ENCODE measurements at places on chromosomes 2 and 18.

GRCh38 chr2:183998797-183999190 lies 599.5 kb upstream of the ZNF804A start:
- DNase-seq, result no peak

DNA sequence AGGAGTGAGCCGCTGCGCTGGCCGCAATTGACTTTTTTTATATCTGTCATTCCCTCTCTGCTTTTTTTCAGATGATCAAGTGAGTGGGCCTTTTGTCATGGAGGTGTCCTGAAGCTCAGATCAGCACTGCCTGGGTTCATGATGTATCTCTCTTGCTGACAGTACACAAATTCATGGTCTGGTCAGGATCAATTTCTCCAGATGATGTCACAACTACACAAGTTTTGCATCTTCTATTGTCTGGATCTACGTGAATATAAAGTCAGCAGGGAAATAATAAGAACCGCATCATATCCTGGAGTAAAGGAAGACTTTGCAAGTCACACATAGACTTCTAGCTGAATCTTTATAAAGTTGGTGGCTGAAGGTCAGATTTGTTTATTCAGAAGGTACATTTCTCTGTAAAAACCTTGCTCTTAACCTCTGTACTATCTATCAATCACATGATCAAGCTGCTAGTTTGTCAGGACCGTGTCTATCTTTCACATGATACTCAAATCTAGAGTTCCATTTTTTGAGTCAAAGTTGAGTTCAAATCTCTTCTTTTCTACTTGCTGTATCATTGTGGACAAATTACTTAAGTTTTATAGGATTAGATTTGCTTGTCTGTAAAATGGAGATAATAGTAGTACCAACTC lies 13.1 kb upstream of the CD28 start:
- DNase-seq, result no peak

GRCh38 chr18:23956483-23956882 lies 58.1 kb upstream of the TTC39C start:
- DNase-seq, result no peak

- peak; percentile 27 for DNase-seq
Observed at GRCh38 chr18:58135701-58136331, 91.8 kb downstream of the NEDD4L start.

DNA sequence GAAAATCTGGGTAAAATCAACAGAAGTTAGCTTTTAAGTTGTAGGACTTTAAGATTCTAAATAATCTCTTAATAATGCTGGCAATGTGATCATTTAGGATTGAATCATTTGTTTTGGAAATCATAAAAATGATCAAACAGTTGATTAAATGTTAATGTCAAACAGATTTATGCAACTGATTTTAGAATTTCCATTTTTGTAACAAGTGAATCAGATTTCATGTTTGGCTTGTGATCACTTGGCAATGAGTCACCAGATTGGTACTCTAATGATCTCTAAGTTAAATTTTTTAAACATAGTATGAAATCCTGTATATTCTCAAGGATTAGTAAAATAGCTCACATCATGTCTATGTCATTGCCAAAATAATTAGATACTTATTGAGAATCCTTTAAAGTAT lies 50.1 kb upstream of the UNC80 start:
- DNase-seq, result no peak

DNA sequence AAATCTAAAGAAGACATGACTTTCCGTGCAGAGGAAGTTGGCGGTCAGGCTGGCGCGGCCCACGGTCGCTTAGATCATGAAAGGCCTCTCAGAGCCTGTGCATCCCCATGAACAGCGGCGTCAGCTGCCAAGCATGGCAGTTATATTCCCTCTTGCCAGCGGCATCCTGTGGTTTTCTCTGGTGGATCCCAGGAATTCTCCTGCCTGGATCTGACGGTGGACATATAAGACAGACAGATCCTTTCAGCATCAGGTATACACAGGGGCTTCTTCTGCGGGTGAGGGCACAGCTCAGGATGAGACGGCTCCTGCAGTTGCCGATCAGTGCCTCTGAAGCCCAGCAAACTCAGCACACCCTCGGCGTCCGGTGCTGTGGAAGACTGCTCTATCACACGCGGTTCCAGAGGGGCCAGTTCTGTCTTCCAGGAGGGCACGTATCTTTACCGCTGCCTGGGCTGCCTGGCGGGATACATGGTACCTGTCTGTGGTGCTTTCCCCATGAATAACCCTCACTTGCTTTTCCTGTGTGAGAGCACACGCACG lies 157.8 kb downstream of the LDLRAD4 start:
- DNase-seq, result peak; percentile 41

GRCh38 chr2:184556639-184557038 lies 41.7 kb upstream of the ZNF804A start:
- DNase-seq, result no peak

GRCh38 chr2:191483117-191483516 lies 194.8 kb upstream of the NABP1 start:
- DNase-seq, result no peak

- no peak for DNase-seq
Observed at GRCh38 chr2:189533288-189534035, 47.1 kb downstream of the SLC40A1 start.

DNA sequence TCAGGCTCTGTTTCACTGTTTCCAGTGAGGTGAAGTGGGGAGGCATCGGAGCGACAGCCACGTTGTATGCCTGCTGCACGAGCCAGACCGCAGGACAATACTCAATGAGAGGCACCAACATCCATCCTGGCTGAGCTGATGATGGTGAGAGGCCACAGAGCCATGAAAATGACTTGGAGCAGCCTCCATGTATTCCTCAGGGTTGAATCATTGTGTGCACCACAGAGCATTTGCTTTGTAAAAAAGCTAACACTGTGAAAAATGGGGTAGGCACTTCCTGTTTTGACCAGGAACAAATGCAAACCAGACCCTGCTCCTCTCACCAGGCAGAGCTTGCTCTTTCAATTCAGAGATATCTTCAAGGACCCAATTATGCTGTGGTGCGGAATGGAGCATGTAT lies 87.2 kb downstream of the LPIN1 start:
- DNase-seq, result no peak

DNA sequence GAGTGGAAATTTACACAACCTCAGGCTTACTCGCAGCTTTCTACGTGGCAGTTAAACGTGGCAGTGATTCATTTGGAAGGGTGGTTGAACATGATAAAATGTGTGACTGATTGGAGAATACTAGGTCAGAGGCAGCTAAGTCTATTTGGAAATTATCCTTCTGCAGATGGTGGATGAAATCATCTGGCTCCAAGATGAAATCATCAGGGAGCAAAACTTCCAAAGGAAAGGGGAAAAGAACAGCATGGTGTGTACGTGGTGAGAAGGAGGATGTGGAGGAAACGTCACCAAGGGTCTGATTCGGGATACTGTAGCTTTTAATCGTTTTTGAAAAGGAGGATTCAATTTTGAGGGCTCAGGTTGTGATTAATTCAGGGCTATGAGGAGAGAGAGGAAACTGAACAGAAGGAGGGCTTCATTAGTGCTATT lies 47.9 kb downstream of the COL3A1 start:
- no peak for DNase-seq

DNA sequence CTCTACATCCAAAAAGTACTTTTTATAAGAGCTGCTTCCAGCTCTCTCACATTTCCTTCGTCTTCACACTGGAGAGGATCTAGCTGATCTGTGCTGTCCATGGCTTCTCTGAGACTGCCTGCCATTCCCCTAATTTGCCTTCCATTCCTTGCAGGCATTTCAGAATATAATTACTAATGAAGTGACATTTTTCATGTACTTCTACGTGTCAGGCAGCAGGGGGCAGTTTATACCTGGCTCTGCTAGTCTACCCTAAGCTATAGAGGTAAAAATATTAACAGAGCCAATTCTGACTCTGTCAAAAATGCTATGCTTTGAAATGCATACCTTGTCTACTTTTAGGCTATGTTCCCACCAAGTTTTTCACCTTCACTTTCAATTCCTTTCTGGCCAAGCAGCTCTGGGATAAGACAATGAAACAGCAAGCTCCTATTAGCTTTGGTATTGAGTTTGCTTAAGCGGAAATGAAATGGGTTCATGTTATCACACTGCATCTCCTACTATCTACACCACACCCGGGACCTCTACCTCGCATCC lies 81.9 kb downstream of the MEP1B start:
- DNase-seq, result no peak

DNA sequence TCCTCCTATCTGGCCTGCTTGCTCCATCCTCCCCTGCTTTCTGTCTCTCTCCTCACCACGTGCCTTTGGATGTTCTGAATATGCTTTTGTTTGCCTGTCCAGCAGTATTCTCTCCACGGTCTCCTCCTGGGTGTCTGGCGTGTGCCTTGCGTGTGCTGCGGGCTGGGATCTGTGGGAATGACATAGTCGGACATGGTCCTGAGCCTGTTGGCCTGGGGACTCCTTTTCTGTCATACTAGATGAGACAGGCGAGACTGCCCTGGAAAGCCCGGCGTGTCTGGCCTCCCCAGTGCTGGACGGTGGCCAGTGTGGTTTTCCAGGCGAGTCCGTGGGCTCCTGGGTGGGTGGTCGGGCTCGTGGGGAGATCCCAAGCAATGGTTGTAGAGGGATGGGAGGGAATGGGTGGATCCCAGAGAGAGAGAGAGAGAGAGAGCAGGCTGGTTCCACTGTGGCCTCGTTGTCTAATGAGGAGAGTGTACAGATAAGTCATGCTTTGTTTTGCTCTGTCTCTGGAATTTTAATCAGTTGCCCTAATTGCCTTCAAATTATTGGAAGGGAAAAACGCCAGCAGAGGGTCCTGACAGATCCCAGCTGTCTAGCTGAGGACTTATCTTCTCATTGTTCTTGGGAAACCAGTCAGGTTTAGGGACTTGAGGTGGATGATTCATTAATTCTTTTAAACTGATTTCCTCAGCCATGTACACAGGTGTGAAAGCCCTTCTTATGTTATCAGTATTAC lies 58.3 kb downstream of the HPCAL1 start:
- no peak for DNase-seq

DNA sequence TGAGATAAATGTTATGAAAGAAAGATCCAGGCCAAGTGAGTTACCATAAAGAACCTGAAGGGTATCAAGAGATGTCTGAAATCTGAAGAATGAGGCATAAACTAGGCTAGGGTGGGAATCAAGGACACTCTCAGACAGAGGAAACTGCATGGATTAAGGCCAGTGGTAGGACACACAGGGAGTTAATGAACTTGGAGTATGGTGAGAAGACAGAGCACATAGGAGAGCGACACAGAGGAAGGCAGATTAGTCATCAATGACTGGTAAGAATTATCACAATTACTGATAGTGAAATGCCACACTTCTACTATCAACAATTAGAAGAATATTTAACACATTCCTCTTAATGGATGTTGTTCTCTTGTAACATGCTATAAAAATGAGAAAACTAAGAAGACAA lies 76.9 kb downstream of the TTC21B start:
- DNase-seq, result no peak

DNA sequence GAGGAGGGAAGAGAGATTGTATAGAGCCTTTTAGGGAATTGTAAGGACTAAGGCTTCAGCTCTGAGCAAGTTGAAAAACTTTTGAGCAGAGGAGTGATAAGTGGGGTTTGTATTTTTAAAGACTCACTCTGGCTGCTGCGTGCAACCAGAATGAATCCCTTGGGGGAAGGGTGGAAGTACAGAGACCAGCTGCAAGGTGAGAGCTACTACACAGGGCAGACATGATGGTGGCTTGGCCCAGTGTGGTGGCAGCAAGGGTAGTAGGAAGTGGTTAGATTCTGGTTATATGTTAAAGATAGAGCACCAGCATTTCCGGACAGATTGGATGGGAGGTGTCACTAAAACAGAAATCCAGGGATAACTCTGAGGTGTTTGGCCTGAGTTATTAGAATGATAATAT lies 10.1 kb upstream of the SESTD1 start:
- DNase-seq, result no peak

DNA sequence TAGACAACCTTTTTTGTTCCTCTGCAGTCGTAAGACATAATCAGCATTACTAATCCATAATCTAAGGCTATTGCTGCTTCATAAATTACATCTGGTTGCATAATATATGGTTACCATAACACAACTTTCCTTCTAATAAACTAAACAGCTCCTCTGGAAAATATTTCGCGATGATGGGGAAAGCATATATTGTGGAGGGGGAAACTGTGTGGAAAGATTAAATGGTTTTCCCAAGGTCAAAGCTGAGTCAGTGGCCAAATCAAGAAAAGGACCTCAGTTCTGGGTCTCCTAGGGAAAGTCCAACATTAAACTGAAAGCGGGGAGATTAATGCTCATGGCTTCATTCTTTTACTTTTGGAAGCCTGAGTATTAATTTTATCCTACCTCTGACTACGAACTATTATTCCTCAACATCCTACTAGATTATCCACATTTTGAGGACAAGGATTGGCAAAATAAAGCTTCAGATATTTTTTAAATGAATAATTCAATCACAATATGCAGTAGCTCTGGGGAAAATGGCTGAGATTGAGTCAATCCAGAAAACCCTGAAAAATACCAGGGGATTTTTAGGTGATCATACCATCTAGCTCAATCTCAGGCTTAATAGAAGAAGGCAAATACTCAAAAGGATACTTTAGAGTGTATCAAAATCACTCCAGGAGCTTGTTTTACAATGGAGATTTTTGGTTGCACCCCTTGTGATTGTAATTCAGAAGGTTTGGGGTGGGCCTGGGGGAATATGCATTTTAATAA lies 33.8 kb upstream of the STK17B start:
- no peak for DNase-seq

- DNase-seq, result no peak
Observed at GRCh38 chr18:72107647-72108383, 436.3 kb downstream of the CBLN2 start.

DNA sequence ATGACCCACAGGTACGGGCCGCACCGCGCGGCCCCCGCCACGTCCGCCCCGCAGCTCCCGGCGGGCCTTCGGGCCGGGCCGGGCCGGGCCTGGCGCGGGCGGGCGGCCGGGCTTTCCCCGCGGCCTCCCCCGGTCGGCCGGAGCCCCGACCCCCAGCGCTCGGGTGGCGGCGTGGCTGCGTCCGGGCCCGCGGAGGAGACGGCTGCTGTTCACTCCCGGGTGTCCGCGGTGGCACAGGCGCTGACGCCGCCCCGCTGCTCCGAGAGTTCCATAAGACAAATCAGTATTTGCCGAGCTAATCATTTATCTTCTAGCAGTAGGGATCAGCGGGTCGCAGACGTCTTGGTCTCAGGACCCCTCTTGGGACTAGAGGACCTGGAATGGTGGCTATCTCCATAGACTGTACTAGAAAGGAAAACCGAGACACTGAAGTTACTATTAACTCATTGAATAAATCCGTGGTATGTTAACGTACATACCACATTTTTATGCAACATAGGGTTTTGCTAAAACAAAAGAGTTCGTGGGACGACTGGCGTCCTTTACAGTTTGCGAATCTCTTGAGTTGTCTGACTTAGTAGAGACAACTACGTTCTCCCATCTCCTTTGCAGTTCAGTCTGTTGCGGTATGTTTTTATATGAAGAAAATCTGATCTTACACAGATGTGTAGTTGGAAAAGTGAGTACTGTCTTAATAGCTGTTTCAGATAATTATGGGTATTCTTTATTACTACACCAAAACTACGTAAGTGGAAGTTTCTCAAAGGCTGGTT lies 500 bp downstream of the LIMS1 start:
- peak; percentile 39 for DNase-seq

DNA sequence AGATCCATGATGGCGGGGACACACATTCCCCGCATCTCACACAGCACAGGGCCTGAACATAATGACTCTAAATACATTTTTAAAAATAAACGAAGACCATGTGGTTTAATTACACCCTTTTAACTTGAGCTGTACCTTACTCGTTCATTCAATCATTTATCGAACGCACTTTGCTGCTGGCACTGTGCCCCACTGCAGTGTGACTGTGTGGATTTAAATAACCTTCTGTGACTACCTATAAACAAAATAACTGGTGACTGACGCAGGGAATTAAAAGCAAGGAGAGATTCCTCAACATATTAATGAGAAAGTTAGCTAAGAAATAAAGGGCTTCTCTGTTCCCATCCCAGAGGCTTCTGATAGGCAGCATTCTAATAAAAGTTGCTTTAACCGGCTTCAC lies 10.9 kb upstream of the FZD7 start:
- no peak for DNase-seq
